Esophagus squamous epithelium (tissue), 5 donors: ENCODE measurements at places on chromosomes 13 and 19.

DNA sequence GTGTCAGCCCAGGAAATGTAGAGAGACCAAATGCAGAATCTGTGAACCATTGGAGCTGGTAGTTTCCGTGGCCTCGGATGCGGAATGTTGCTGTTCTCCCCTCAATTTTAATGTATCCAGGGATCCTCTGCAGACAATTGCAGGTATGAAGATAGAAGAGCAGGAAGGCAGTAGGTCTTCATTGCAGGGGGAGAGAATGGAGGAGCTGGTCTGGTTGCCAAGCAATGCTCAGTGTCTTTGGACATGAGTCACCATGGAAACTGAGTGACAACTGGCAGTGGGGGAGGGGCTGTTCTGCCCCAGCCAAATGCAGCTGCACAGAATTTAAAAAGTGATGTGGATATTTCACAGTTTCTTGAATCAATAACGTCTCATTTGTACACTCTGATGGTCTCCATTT is 56.1 kb upstream of the ZNF835 start:
- no peak for DNase-seq

GRCh38 chr19:10862561-10863106 is 8.7 kb upstream of the CARM1 start:
- no peak for DNase-seq

DNA sequence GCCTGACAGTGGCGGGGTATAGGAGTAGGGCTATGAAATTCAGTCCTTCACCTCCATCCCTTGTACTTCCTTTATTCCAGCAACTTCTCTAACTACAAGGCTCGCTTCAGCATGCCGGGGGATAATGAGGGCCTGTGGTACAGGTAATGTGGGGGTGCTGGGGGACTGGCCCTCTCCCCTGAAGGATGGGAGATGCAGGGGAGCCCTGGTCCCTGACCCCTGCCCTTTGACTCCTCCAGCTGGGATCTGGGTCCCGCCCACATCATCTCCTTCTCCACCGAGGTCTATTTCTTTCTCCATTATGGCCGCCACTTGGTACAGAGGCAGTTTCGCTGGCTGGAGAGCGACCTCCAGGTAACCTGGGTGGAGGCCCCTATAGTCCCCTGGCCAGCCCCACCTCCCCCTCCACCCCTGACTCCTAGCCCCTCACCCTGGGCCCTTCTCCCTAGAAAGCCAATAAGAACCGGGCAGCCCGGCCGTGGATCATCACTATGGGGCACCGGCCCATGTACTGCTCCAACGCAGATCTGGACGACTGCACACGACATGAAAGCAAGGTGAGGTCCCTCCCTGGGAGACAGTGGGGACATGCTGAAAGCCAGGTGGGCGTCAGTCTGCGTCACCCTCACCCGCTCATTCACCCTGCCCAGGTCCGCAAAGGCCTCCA is 16.5 kb downstream of the ACP7 start:
- no peak for DNase-seq

DNA sequence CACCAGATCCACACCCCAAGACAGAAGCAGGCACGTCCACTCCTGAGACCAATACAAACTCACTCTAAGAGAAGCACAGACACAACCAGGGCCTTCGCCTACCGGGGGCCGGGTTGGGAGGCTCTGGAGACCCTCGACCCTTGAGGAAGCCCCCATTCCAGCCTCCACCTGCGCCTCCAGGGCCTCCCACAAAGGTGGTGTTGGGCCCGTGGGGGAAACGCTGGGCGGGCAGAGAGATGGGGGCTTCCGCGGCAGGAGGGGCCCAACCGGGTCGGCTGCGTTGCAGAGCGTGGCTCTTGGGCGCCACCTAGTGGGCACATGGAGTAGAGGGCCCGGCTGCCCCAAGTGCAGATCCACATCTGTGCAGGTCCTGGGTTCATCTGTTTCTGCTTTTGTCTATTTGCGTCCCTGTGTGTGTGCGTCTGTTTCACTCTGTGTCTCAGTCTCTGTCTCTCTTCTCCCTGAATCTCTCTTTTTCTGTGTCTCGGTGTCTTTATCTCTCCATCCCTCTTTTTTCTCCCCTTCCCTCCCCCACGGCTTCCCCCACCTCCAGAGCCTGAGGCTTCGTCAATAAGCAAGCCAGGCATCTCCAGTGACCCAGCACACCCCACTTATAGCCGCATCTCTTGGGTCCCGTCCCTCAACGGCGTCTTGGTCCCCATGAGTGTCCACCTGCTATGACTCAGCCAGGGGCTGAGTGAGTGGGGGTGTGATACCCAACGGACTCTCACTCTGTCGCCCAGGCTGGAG is 10.5 kb upstream of the TINCR start:
- no peak for DNase-seq
